ENCODE measurements at places on chromosomes 4 and X.

GRCh38 chrX:8306291-8306925, 135.3 kb upstream of the VCX2 start:
- no peak for DNase-seq

GRCh38 chr4:189202182-189202868, 738.3 kb upstream of the FRG1 start:
- no peak for DNase-seq

DNA sequence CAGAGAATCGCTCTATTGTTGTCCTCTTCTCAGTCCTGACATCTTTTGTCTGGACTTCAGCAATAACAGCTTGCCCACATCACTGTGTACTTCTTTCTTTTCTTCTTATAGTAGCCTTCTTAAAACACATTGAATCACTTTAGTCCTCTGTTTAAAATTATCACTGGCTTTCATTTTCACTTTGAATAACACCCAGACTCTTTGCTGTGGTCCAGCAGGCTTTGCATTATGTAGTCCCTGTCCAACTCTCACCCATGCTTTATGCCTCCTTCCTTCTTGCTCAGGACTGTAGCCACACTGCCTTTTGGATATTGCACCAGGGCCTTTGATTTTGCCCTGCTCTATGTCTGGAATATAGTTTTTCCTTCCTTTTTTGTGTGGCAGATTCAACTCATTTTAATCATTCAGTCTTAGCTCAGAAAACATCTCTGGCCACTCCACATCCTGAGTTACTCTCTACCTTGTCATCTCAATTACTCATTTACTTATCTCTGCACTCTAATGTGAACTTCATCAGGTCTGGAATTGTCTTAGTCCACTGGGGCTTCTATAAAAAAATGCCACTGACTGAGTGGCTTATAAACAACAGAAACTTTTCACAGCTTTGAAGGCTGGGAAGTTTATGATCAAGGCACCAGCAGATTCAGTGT, 168.2 kb downstream of the C4orf33 start:
- DNase-seq, result no peak

GRCh38 chrX:149757206-149758067, 16.4 kb upstream of the HSFX1 start:
- DNase-seq, result no peak

DNA sequence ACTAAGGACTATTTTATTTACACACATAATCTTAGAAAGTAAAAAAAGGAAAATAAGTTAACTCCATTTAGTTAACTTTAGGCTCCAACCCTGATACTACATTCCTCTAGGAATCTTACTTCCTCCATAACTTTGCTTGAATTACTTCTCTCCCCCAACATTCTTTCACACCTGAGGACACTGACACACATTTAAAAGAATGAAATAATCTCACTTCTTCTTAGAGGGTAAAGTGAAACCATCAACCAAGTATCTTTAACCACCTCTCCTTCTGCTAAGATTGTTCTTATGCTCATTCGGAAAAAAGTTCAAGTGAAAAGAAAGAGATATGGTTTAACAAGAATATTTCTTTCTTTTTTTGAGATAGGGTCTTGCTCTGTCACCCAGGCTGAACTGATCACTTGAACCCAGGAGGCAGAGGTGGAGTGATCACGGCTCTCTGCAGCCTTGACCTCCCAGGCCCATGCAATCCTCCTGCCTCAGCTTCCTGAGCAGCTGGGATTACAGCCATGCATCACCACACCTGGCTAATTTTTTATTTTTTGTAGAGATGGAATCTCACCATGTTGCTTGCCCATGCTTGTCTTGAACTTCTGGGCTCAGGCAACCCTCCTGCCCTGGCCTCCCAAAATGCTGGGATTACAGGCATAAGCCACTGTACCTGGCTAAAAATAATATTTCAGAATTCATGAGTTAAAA, 28.5 kb downstream of the SLC25A4 start:
- DNase-seq, result no peak

GRCh38 chr4:167602157-167602556, 367.9 kb upstream of the SPOCK3 start:
- DNase-seq, result no peak

- DNase-seq, result no peak
Observed at GRCh38 chrX:56766554-56767347, 37.7 kb downstream of the NBDY start.

All from stimulated activated CD8-positive, alpha-beta memory T cell treated with anti-CD3 and anti-CD28 coated beads, Interleukin-2, amount 100 ng/mL, for 48 hours (primary cell).